ENCODE measurements at places on chromosomes 5 and 9. TPM values are rescaled to one million over a fixed set of nuclear protein-coding genes. Genes with fewer than 3 reads are reported as not detected.

The WHRN gene
- 4.1 TPM for total RNA-seq

The PCDHGA3 gene
- 5.3 TPM for total RNA-seq

The RAB3C gene
- 0.41 TPM for total RNA-seq

The DAB2 gene
- total RNA-seq, result 187 TPM

The ENG gene
- 239 TPM for total RNA-seq

The RALGDS gene
- total RNA-seq, result 98.8 TPM

The SPINK6 gene
- not detected for total RNA-seq

The TAF11L2 gene
- total RNA-seq, result not detected

The SMARCA2 gene
- 118 TPM for total RNA-seq

The BRD3OS gene
- 14.6 TPM for total RNA-seq

The DNM1 gene
- 7.2 TPM for total RNA-seq

The DELE1 gene
- total RNA-seq, result 82.5 TPM

The ANKRD18B gene
- total RNA-seq, result not detected

The KCTD16 gene
- 0.27 TPM for total RNA-seq

The KIAA0825 gene
- total RNA-seq, result 4.1 TPM

The ERBIN gene
- 61.5 TPM for total RNA-seq

The ARHGEF28 gene
- 35.5 TPM for total RNA-seq

The IL5 gene
- not detected for total RNA-seq

The CARD9 gene
- total RNA-seq, result 1.4 TPM

The SPATA31C1 gene
- total RNA-seq, result not detected

The SLC34A1 gene
- not detected for total RNA-seq

The JADE2 gene
- total RNA-seq, result 54.0 TPM

The BTNL8 gene
- not detected for total RNA-seq

The MED22 gene
- total RNA-seq, result 50.0 TPM

The CATSPER3 gene
- total RNA-seq, result not detected
